ENCODE measurements at places on chromosomes 11 and 22.

DNA sequence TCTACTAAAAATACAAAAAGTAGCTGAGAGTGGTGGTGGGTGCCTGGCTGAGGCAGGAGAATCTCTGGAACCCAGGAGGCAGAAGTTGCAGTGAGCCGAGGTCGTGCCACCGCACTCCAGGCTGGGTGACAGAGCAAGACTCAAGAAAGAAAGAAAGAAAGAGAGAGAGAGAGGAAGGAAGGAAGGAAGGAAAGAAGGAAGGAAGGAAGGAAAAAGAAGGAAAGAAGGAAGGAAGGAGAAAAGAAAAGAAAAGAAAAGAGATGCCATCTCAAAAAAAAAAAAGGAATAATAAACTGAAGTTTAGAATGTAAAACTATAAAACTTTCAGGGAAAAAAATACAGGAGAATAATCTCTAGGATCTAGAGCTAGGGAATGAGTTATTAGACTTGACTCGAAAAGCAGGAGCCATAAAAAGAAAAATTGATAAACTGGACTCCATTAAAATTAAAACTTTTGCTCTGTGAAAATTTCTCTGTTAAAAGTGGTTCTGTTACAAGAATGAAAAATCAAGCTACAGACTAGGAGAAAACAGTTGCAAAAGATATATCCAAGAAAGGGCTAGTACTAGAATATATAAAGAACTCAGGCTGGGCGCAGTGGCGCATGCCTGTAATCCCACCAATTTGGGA lies 13.4 kb upstream of the SEPTIN5 start:
- DNase-seq = no peak

GRCh38 chr11:129195682-129196081 lies 3.6 kb upstream of the ARHGAP32 start:
- DNase-seq = no peak

GRCh38 chr11:131764649-131765048 lies 394.2 kb downstream of the NTM start:
- no peak for DNase-seq

DNA sequence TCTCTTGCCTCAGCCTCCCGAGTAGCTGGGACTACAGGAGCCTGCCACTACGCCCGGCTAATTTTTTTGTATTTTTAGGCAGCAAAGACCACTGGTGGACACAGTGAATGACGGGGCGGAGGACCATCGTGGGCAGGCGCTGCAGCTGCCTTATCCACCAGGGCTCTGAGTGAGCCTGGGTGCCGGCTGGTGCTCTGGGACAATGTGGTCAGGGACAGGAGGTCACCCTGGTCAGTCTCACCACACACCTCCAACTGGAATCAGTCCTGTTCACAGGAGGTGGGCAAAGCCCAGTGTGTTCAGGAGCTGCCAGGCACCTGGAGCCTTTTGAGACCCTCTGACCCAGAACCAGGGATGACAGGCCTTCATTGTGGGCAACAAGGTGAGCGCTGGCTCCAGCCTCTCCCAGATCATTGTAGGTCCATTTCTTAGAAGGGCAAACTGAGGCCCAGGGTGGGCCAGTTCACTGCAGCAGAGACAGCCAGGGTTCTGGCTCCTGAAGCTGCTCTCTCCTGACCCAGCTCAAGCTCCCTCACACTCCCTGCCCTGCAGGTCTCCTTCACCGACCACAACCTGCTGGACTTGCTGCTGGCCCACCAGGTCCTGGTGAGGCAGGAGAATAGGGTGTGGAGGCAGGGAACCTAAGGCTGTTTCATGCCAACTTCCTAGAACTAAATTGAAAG lies 15.7 kb upstream of the CABP2 start:
- no peak for DNase-seq

- DNase-seq = no peak
These were observed 77.5 kb upstream of the CTSC start for GRCh38 chr11:88414981-88415413.

GRCh38 chr11:63667995-63668795 lies 3.0 kb downstream of the ATL3 start:
- DNase-seq = no peak

DNA sequence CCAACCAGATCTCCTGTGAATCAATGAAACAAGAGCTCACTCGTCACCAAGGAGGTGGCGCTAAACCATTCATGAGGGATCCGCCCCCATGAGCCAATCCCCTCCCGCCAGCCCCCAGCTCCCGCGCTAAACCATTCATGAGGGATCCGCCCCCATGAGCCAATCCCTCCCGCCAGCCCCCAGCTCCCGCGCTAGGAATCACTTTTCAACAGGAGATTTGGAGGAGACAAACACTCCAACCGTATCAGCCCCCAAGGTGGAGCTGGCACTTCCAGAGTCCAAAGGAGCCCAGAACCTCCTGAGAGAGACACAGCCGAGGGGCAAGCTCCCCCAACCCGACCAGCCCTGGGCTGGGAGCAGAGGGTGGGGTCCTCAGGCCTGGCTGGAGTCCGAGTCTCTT lies 40.9 kb upstream of the PRR5 start:
- DNase-seq = no peak

GRCh38 chr11:108997826-108998225 lies 333.0 kb downstream of the DDX10 start:
- no peak for DNase-seq

DNA sequence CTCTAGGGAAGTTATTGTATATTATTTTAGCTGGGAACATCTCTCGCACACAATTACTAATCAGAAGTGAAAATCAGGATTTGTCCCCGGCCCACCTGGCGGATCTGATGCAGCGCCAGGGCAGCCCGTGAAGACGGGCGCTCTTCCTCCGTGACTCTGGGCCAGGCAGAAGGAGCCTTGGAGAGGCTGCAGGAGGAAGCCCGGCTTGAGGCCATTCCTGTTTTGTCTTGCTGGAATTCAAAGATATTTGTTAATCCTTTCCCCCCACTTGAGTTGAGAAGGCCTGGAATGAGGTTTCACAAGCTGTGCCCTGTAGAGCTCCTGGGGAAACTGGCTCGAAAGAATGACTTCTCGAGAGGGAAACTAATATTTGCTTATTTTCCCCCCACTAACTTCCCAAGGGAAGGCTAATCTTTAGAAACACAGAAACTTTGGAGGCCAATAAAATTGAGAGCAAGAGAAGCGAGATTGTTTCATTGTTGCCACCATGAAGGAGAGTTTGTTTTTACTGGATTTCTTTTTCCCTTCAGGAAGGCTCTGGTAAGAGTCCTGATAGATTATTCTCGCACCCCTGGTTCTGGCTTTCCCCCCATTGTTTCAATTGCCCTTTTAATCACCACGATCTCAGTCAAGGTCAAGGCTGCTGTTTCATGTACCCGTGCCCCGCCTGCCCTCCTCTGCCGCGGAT lies 92.8 kb upstream of the SEPTIN5 start:
- no peak for DNase-seq

DNA sequence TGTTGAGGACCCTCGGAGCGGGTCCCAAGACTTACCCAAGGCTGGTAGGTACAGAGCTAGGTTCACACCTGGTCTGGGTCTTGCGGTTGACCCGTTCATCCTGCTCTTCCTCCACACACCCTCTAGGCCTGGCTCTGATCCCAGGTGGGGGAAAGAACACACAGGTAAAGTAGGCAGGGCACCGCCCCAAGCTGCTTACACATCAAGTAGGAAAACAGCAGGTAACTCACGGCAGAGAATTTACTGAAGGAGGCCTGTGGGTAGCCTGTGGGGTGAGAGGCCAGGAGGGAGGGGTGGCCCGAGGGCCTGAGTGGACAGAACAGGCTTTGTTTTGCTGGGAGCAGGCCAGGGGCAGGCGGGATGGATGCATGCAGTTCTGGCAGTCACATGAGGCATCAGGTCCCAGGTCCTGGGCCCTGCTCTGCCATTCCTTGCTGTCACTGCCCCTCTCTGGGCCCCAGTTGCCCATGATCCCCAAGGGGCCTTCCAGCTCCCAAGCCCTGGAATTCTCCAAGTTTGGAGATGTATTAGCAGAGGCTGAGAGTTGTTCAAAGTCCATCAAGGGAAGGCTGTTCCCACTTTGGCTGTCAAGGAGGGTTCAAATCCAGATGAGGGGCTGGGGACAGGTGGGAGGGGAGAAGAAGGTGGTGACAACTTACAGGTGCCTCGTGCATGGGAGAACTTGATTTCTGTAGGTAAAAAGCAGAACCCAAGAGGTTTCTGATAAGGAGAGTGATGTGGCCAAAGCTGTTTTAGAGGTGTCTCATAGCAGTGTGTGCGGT lies 5.7 kb downstream of the TSKU start:
- no peak for DNase-seq

Measured in activated CD8-positive, alpha-beta memory T cell treated with anti-CD3 and anti-CD28 coated beads for 4 hours (primary cell).